ENCODE measurements at places on chromosomes 1 and 21. TPM values are rescaled to one million over a fixed set of nuclear protein-coding genes. Genes with fewer than 3 reads are reported as not detected.

Gene FAAP20
- total RNA-seq, result 88.8 TPM

Gene CDK11B
- 32.0 TPM for total RNA-seq

Gene PIGK
- total RNA-seq, result 22.9 TPM

Gene BTG3
- total RNA-seq, result 53.5 TPM

GRCh38 chr1:19661721-19662228, 2.9 kb upstream of the HTR6 start:
- peaks cover 14% of the 10 kb centered on the region for H3K27me3 ChIP-seq
- H3K27ac ChIP-seq, result no peak overlapping the region
- H3K4me3 ChIP-seq, result no peak overlapping the region
- peak; percentile 44 for DNase-seq
- H3K36me3 ChIP-seq, result peaks cover 17% of the 10 kb centered on the region

GRCh38 chr1:151277249-151277648, 4.8 kb upstream of the ZNF687 start:
- H3K4me3 ChIP-seq, result no peak overlapping the region
- H3K36me3 ChIP-seq, result peaks cover 13% of the 10 kb centered on the region
- peaks cover 14% of the 10 kb centered on the region for H3K27me3 ChIP-seq
- no peak for DNase-seq

DNA sequence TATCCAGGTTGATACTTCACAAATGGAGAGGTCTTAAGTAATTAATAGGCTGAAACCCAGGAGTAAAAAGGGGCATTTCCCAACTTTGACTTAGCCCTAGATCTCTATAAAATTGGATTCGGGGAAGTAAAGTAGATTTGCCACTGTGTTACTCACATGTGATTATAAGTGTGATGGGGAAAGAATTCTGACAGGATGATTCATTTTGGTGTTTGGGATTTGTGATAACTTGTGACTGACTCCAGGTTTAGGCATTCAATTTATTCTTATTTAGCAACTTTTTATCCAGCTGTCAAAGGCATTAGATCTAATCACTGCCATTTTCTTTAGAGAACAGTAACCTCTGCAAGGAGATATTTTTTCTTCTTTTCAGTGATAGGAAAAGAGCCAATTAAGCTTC, 175.5 kb downstream of the ASTN1 start:
- H3K27me3 ChIP-seq, result no peaks in the 10 kb centered on the region
- peak; percentile 61 for DNase-seq
- no peak overlapping the region for H3K4me3 ChIP-seq
- H3K36me3 ChIP-seq, result peaks cover 4% of the 10 kb centered on the region

DNA sequence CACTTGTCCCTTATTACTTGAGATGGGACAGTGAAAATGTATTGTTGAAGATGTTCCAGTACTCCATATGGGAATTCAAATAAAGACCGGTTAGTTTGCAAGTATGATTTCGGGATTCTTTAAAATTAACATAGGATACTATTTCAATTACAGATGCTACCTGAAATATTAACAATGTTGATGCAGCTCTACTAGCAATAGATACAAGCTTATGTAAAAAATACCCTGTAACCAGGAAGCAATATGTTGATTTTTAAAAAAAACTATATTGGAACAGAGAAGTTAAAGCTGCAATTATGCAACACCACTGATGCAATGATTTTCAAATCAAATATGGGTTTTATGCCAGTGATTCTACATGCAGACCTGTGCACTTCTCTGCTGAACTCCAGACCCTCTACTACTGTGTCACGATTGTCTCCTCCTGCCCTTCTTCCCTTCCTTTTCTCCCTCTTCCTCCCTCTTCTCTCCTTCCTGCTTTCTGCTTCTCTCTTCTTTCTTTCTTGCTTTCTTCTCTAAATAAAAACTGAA, 179.2 kb downstream of the ATP6V1G3 start:
- DNase-seq, result no peak
- H3K4me3 ChIP-seq, result no peak overlapping the region
- H3K27ac ChIP-seq, result peak overlapping the region; percentile 24
- H3K4me1 ChIP-seq, result peaks cover 10% of the 10 kb centered on the region

DNA sequence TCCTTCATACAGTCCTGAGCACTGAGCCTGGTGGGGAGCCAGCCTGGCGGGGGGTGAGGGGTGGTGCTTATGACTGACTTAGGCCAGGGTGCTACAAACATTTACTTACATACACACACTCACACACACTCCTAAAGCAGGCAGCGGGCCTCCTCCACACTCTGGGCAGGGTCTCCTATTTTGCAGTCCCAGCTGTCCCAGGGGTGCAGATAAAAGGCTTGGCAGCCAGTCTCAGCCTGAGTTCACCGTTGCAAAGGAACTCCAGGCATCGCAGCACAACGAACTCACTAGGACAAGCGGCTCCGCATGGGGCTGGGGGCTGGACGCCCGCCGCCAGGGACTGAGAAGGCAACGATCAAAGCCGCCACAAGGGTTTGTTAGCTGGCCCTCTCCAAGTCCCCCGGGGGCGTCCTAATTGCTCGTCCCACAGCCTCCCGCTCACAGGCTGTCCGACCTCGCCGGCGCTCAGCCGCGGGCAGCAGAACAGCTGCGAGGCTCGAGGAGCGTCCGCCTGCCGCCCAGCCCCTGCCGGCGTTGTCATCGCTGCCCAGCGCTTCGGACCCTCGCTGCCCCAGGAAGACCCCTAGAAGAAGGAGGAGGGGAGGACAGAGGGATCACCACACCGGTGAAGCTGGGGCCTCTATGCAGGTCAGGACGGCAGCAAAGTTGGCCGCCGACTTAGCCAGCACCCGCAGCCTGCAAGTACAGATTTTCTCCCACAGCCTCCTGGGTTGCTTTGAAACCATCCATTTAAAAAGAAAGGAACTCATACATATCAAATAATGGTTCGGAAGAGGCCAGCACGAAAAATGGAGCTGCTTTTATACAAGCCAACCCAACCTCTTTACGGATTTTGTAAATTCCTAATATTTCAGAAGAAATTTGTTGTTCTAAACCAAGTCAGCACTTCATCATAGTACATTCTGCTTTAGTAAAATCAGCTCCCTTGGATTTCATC, 6.2 kb downstream of the BARHL2 start:
- DNase-seq, result no peak
- H3K36me3 ChIP-seq, result peaks cover 5% of the 10 kb centered on the region
- no peak overlapping the region for H3K4me3 ChIP-seq
- H3K27ac ChIP-seq, result no peak overlapping the region

DNA sequence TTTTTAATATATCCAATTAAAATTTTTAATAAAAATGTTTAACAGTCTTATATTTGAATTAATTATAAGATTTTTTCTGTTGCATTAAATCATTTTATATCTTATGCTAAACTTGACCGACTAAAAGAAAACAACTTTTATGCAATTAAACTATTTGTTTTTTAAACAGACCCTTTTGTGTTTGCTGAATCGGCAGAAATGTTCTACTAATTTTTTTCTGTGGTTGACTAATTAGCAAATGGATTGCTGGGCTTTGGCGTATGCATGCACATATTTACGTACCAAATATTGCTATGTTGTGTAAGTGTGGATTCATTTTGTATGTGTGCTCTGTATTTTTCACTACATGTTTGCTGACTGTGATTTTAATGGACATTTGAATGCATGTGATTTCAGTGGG, 174.8 kb downstream of the PBX1 start:
- no peak overlapping the region for H3K27ac ChIP-seq
- H3K4me1 ChIP-seq, result peaks cover 20% of the 10 kb centered on the region
- H3K36me3 ChIP-seq, result no peaks in the 10 kb centered on the region
- no peaks in the 10 kb centered on the region for H3K27me3 ChIP-seq
- no peak overlapping the region for H3K4me3 ChIP-seq
- no peak for DNase-seq

DNA sequence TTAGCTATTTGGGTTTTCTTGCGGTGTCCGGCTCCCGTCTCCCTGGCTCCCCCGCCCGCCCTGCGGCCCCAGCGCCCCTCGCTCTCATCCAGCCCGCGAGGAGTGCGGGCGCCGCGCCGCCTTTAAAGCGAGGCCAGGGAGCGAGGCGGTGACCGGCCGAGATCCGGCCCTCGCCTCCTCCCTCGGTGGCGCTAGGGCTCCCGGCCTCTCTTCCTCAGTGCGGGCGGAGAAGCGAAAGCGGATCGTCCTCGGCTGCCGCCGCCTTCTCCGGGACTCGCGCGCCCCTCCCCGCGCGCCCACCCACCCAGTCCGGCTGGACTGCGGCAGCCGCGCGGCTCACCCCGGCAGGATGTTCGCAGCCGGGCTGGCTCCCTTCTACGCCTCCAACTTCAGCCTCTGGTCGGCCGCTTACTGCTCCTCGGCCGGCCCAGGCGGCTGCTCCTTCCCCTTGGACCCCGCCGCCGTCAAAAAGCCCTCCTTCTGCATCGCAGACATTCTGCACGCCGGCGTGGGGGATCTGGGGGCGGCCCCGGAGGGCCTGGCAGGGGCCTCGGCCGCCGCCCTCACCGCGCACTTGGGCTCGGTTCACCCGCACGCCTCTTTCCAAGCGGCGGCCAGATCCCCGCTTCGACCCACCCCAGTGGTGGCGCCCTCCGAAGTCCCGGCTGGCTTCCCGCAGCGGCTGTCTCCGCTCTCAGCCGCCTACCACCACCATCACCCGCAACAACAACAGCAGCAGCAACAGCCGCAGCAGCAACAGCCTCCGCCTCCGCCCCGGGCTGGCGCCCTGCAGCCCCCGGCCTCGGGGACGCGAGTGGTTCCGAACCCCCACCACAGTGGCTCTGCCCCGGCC, 492 bp downstream of the HLX start:
- peak overlapping the region; percentile 62 for H3K27ac ChIP-seq
- peaks cover 21% of the 10 kb centered on the region for H3K4me1 ChIP-seq
- DNase-seq, result peak; percentile 68
- H3K36me3 ChIP-seq, result no peaks in the 10 kb centered on the region

- H3K36me3 ChIP-seq, result no peaks in the 10 kb centered on the region
- H3K4me3 ChIP-seq, result no peak overlapping the region
- H3K27ac ChIP-seq, result no peak overlapping the region
- no peaks in the 10 kb centered on the region for H3K4me1 ChIP-seq
- no peak for DNase-seq
- H3K27me3 ChIP-seq, result no peaks in the 10 kb centered on the region
These were observed 35.0 kb downstream of the ACP6 start for GRCh38 chr1:147635342-147635741.

GRCh38 chr1:178629252-178630154, 95.5 kb upstream of the RALGPS2 start:
- H3K27me3 ChIP-seq, result no peaks in the 10 kb centered on the region
- H3K36me3 ChIP-seq, result no peaks in the 10 kb centered on the region
- H3K4me1 ChIP-seq, result peaks cover 33% of the 10 kb centered on the region
- H3K4me3 ChIP-seq, result no peak overlapping the region

DNA sequence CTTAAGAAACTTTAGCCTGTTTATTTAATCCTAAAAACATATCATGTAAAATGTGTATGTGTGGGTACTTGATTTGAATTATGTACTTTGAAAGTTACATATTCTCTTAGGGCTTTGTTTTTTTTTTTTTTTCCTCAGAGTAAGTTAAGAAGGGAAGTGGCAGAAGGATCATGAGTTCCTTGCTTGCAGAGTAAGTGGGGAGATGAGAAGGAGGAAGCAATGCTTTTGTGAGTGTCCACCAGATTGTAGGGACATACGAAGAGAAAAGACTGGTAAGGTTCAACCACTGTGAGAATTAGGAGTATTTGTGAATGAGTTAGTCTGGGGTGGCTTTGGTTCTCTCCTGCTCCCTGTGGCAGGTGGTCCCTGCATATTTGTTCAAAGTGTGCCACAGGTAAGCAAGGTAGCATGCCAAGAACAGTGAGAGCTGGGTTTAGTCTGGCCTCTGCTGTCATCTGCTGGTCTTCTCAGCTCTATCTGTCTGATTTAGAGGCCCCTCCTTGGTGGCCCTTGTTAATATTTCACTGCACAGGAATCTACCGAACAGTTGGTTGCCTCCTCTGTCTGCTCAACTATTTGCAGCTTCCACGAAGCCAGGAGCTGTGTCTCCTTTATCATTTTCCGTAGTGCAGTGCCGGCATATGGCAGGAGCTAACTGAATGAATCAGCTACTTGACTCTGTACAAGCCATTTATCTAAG, 9.5 kb downstream of the DNM3 start:
- H3K4me1 ChIP-seq, result no peaks in the 10 kb centered on the region
- no peak for DNase-seq
- H3K27me3 ChIP-seq, result no peaks in the 10 kb centered on the region
- no peak overlapping the region for H3K4me3 ChIP-seq
- H3K36me3 ChIP-seq, result no peaks in the 10 kb centered on the region
- H3K27ac ChIP-seq, result no peak overlapping the region

DNA sequence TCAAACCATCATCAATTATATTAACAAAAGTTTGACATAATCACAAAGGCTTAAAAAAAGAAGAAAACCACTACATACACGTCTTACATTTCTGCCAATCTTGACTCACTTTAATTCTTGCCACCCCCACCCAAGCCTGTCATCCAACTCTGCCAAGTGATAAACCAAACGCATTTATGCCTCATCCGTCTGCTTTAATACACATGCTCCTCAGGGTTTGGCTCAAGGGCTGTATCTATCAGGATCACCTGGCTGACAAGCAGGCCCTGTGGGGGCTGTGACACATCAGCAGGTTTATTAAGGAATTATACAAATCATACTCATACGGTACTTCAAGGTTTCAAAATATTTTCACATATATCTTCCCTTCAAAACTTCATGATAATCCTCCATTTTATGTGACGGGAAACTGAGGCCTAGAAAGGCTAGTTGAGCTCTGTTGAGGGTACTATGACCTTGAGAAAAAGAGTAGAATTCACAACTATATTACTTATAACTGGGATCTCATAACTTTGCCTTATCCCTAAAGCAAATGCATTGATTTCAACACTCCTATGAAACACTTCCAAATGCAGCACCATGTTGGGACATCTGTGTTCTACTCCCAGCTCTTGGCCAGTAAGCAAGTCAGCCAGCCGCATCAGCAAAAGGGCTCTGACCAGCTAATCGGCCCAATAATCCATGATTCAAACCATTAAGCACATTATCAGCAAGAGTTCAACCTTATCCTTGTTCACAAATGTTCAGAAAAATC, 8.7 kb downstream of the SORT1 start:
- H3K4me3 ChIP-seq, result no peak overlapping the region
- no peaks in the 10 kb centered on the region for H3K27me3 ChIP-seq
- no peak for DNase-seq
- peaks cover 8% of the 10 kb centered on the region for H3K36me3 ChIP-seq
- peak overlapping the region; percentile 98 for H3K27ac ChIP-seq
- H3K4me1 ChIP-seq, result peaks cover 79% of the 10 kb centered on the region

DNA sequence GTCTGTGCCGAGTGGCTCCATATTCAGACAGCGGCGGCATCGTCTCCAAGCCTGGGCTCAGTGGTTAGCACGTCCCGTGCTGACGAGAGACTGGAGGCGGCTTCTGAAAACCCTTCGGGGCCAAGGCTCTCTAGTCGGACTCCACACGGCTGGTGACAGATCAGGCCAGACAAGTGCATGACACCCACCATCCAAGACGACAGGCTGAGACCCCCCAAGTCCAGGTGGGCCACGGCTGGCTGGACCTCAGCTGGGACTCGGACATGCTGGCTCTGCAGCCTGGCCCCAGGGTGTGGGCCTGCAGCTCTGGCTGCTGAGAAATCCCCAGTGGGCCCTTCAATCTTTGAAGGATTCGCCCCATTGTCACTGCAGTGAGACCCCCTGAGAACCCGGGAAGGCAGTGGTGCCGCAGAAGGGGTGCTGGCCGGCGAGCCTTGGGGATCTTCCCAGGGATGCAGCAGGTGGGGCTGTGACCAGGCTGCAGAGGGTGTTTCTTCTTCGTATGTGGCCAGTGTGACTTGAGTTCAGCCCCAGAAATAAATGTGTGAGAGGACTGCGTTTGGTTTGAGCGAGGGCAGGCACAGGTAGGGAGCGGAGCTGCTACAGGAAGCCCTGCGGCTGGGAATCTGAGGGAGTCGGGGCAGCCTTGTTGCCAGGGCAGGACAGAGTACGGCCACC, 15.9 kb upstream of the SLC19A1 start:
- peaks cover 4% of the 10 kb centered on the region for H3K4me1 ChIP-seq
- no peak overlapping the region for H3K27ac ChIP-seq
- no peak overlapping the region for H3K4me3 ChIP-seq
- H3K27me3 ChIP-seq, result peaks cover 28% of the 10 kb centered on the region

Measured in MCF 10A (cell line).